NCI-H1436 treated with DMSO at 0.1 percent for 48 hours (cell line): ENCODE measurements at places on chromosomes 6 and 20.

DNA sequence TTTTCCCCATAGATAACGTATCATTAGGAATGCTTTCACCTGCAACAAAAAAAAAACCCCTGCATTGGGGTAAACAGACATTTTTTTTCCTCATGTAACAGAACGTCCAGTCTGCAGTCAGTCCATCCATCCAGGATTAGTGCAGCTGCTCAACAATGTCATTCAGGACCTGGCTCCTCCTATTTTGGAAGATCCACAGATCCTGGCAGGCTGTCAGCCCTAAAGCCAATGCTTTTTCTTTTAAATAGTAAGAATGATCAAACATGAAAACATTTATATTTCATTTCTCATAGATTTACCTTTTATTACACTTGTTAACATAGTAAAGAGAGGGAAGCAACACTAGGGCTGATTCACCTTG is 116.5 kb upstream of the CCDC28A start:
- no peak for DNase-seq

DNA sequence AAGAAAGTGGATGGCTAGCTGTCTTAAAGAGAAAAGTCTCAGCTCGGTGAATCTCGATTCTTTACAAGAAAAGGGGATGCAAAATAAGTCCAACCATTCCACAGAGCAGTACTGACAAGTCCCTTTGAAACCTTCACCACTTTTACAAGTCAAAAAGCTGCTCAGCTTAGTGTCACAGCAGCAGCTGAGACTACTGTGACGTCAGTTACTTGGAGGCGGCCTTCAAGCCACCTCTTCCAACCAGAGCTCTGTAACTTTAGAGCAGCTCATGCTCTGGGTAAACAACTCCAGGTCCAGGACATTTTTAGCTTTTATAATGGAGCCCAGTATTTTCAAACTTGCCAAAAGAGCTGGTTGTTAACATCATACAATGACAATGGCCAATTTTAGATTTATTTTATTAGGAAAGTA is at the start of gene KIAA0408:
TSS of gene KIAA0408 (minus strand) at position 159 of the 411 bp plus-strand sequence. CDS start 5,408 bp downstream, outside the sequence.
- no peak for DNase-seq

- no peak for DNase-seq
Observed at GRCh38 chr6:156720691-156721685, 56.2 kb upstream of the ARID1B start.

DNA sequence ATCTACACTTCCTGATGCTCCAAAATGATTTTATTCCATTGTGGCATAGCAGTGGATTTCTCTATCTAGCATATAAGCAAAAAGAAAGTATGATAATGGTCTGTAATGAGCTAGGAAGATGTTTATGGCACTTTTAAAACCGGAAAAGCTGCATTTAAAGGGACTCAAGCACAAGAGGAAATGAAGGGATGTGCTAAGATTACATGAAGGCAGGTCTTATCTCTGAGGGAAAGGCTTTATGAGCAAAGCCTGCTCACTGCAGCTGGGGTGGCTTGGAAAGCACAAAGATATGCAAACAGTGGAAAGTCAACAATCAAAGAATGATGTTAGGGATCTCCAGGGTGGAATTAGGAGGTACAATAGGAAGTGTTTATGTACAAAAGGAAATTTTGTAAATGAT is 138.2 kb downstream of the TENT5A start:
- DNase-seq, result no peak
